Stimulated activated CD4-positive, alpha-beta T cell treated with anti-CD3 and anti-CD28 coated beads, Interleukin-1b, Interleukin-23, amount 100 ng/mL, for 1 hour (primary cell): ENCODE measurements at places on chromosomes 6 and 20.

GRCh38 chr6:105753620-105754211 lies 332.4 kb upstream of the PRDM1 start:
- DNase-seq = no peak

- no peak for DNase-seq
These were observed 15.7 kb downstream of the ATP9A start for GRCh38 chr20:51752343-51752951.

DNA sequence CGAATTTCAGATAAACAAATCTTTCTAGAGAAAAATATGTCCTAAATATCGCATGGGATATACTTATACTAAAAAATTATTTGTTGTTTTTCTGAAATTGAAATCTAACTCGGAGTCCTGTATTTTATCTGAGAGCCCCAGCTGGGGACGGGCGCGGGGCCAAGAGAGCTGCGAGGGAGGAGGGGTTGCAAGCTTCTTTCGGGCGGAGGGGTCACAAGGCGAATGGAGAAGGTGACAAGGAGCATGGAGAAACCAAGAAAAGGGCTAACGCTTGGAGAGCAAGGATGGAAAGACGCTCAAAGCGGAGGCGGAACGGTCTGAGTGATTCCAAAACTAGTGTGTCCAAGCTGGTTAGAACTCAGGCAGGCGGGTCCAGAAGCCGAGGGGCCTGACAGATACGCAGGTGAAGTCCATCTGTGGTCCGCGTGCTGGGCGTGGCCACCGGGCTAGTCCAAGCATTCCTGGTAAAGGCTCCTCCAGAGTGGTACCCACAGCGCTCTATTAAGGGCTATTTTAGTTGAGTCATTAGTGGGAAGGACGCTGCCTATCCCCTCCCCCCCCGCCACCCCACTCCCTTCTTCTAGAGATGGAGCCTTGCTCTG lies 41.5 kb upstream of the ZNFX1 start:
- DNase-seq = no peak

DNA sequence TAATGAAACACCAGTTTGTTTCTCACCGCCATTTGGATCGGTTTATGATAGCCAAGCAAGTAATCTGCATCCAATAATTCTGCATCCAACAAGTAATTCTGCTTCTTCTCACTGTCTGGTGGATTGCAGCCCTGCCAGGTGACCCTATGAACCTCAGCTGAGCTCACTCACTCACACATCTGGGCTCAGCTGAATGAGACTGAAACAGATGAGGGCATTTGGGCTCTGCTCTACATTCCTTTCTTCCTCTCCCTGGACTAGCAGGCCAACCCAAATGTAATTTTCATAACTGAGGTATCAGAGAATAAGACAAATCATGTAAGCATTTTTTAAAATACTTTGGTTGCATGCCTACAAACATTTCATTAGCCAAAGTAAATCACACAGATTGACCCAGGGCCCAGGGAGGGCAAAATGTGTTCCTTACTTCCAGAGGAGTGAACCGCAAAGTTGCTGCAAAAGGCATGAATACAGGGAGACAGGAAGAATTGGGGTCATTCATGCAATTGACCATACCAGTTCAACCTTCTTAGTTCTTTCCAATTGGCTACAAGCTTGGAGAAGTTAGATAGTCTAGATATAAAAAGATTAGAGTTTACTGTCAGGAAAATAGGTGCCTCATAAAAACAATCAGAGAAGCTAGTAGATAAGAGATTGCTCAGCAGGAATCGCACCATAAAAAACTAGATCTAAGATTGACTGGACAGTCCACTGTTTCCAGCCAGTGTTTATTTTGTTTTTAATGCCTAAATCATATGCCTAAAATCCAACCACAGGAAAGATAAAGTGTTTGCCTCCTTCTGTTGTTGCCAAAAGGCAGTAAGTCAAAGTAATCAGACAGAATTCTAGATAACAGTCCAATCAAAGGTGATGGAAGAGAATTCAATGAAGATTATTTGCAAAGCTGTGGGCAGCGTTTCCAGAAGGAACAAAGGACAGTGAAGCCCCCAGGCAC lies 43.7 kb downstream of the CBLN4 start:
- DNase-seq = no peak

DNA sequence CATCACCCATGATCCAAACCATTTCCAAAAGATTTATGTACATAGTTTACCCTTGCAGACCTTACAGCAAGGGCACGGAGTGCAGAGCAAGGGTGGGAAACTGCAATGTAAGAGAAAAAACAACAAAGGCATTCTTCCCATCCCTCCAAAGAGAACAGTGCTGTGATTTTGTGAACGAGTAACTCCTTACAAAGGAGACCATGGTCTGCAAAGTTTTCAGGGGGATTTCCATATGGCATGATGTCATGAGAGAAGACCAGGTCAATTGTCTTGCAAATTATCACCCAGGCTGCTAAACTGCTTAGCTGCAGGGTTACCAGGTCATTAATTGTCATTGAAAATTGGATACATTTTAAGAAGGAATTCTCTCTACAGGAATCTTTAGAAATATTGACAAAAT lies 58.3 kb downstream of the LAMP5 start:
- no peak for DNase-seq

- no peak for DNase-seq
These were observed 24.0 kb upstream of the ZMYND8 start for GRCh38 chr20:47380481-47380880.

DNA sequence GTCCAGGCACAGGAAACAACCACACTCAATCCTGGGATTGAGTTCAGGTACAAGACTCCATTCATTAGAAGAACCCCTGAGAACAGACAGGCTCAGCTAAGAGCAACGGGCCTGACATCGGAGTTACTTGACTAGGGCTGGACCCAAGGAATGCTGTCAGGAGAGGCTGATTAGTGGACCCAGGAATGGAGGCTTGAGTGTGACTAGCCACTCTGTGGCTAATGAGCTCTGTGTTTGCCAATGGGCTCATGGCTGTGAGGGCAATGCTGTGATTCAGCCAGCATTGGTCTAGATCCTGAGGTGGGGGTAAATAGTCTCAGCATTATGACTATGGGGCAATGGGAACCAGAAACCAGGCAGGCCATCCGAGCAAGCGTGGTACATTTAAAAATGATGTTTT lies 71.8 kb downstream of the RIOK1 start:
- DNase-seq = no peak

DNA sequence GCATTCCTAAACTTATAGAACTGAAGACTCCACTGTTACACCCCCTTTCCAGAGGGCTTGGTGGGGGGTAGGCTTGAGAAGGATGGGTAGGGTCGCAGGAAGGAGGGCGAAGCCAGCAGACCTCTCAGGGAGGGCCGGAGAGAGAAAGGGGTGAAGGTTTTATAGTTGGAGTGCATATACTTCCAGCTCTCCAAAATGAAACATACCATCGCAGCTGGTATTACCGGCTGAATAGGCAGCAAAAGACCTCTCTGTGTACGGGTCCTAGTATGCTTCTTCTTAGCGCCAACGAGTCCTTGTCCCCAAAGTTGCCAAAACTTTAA lies 1.0 kb upstream of the VGLL2 start:
- no peak for DNase-seq

DNA sequence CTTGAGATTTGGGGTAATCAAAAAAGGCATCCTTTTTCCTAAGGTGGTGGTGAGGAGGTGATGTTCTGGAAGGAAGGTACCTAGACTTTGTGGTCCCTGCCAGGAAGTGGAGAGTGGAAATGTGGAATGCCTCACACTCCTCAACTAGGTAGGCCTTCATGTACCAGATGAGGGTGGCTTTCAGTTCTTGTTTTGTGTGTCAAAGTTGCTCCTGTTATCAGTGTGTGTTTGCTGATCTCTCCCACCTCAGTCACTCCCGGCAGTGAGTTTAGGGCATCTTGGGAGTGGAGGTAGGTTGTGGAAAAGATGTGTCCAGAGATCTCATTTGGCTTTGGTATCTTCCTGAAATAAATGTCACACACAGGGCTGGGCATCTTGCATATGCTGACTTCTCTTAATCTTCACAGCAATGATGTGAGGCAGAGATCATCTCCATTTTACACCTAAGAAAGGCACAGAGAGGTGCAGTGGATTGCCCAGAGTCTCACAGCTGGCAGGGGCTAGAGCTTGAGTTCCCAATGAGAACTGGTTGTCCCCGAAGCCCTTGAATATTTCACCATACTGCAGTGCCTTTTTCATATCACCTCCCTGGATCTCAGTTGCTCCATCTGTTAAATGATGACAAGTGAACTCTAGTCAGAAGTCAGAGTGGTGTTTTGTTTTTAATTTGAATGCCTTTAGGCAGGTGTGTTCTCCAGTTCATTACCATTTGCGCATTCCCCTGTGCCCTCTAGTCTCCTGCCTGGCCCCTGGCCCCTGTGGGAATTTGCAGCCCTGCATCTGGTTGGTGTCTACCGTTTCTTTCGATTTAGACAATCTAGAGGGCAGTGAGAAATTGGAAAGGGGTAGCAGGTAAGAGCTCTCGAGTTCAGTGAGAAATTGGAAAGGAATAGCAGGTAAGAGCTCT lies 2.9 kb downstream of the PKIG start:
- no peak for DNase-seq

GRCh38 chr6:14393910-14394309 lies 276.3 kb downstream of the CD83 start:
- DNase-seq = no peak

DNA sequence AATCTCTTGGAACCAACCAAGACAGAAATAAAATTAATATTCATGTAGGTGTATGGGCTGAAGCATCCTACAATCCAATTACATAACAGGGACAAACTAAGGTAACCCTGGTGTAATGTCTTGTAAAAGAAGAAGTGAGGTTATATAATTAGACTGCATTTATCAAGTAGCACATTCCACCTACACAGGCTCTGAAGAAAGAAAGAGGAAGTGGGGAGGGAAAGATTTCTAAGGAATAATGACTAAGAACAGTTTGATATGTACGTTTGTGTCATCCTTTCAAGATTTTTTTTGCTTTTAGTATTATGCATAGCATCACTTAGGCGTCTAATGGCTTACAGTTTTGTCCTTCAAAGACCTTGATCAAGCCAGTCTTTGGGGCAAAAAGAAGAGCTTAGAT lies 139.7 kb downstream of the PLCB1 start:
- DNase-seq = no peak

DNA sequence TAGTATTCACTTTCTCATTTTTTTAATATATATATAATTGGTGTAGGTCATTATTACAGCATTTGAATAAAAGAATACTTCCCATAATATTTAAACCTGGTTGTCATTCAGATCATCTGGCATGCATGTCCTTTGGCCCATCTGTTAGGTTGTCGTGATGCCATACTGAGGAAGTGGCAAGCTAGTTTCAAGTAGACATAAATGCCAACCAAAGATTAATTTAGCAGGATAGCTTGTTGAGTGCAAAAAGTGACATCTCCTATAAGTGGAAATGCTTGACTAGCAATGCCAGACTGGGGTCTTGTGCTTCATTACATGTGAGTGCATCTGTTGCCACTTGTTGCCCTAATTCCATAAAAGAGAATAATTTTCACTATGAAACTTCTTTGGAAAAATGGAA lies 1044.7 kb downstream of the GRIK2 start:
- DNase-seq = no peak

GRCh38 chr6:25337431-25337830 lies 58.3 kb downstream of the CARMIL1 start:
- no peak for DNase-seq

DNA sequence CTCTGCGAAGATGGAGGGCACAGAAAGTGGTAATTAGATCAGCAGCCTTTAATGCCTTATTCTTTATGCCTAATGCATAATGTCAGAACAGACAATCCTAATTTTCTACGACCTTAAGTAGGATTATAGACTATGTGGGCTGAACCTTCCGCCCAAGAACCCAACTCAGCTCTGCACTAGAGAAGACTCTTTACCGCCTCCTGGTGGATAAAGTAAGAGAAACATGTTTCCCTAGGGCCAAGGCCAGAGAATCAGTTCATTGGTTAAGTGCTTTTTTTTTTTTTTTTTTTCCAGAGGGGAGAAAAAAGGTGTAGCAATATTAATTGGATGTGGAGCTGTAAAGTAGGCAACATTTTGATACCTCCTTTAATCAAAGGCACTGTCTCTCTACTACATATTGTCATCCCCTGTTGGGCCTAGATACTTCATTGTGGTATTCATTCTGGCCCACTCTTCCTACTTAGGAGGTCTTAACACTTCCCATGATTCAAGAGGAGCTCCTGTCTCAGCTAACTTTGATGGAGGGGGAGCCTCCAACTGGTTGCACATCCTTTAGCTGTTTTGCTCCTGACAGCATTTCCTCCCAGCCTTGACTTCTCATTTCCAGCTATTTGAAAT lies 124.9 kb upstream of the NRN1 start:
- DNase-seq = no peak

GRCh38 chr6:148996815-148997214 lies 250.0 kb downstream of the UST start:
- no peak for DNase-seq

DNA sequence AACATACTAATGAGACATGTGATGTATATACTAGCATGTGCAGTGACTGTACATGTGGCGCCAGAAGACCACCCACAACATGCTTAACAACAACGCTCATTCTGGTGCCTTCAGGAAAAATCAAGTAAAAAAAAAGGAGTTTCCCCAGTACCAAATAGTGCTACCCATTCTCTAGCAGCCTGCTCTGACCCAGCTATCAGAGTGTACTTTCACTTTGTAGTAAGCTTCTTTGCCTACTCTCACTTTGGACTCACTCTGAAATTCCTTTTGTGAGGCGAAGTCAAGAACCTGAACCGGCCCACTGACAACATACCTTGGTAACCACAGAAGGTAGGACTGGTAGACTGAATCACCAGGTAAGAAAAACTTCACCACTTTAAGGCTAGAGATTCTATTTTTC lies 1100.0 kb downstream of the GRIK2 start:
- no peak for DNase-seq

- DNase-seq = no peak
These were observed 11.5 kb upstream of the POPDC3 start for GRCh38 chr6:105191351-105191750.

- no peak for DNase-seq
These were observed 14.6 kb upstream of the FAXC start for GRCh38 chr6:99364026-99364425.

DNA sequence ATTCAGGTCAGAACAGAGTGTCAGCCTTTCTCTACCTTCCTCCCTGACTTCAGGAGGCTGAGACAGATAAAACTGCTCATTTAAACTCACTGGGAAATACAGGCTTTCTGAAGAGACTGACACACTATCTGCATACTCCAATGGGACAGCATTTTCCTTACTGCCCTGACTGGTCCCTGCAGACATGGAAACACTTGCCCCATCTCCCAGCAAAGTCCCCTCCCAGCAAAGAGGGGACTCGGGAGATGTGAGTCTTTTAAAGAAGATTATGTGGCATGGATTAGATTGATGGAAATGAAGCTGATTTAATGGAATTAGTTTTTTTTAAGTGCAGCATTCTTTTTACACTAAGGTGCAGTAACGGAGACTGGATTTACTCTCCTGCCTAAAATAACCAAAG lies 90.8 kb downstream of the CFAP61 start:
- DNase-seq = no peak

- no peak for DNase-seq
These were observed 4.7 kb upstream of the MRGBP start for GRCh38 chr20:62791301-62792181.

- no peak for DNase-seq
These were observed 149.8 kb downstream of the BTBD9 start for GRCh38 chr6:38489951-38490350.
